ENCODE measurements at places on chromosomes 7 and 10.

- no peak for DNase-seq
Measured at GRCh38 chr7:89017695-89018094, 222.2 kb upstream of the TEX47 start.

DNA sequence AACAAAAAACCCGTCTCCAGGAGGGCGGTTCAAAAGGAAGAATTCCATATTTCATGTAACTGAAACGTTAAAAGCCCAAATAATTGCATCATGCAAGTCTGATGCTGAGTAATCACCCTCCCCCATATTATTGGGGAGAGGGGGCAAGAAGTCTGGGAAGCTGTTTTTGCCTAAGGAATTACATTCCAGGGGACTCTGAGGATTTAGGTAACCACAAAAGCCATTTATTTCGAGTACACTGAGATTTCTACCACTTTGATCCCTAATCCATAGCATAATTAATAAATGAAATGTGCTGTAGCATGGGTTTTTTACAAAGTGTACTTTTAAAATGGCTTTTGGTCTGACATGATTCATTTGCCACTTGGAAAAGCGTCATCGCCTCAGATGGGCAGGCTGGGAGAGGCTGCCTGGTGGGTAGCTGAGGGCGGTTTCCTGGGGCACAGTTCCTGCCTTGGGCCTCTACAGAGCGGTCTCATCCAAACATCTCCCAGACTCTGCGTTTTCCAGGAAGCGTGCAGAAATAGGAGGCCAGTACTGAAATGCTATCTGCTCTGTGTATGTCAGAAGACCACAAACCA is 106.5 kb downstream of the TCF7L2 start:
- no peak for DNase-seq

GRCh38 chr10:31656851-31657433 is 271.7 kb downstream of the ARHGAP12 start:
- no peak for DNase-seq

- no peak for DNase-seq
Measured at GRCh38 chr7:77461246-77461645, 45.1 kb upstream of the GSAP start.

DNA sequence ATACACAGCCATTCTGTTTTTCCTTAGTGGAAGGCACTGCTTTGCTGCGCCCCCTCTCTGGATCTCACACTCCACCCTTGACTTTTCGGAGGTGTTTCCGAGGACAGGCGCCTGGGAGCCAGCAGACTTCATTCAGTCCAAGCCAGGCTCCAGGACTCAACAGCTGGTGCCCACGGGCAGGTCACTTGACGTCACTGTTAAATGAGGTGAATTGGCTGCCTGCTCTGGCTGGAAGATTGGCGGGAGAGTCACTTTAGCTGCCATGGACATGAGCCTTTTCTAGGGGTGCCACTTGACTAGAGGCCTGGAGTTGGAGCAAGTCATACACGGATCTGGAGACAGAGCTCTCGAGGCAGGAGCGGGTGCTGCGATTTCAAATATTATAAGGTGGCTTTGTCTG is 3.2 kb downstream of the HTRA1 start:
- DNase-seq, result no peak

DNA sequence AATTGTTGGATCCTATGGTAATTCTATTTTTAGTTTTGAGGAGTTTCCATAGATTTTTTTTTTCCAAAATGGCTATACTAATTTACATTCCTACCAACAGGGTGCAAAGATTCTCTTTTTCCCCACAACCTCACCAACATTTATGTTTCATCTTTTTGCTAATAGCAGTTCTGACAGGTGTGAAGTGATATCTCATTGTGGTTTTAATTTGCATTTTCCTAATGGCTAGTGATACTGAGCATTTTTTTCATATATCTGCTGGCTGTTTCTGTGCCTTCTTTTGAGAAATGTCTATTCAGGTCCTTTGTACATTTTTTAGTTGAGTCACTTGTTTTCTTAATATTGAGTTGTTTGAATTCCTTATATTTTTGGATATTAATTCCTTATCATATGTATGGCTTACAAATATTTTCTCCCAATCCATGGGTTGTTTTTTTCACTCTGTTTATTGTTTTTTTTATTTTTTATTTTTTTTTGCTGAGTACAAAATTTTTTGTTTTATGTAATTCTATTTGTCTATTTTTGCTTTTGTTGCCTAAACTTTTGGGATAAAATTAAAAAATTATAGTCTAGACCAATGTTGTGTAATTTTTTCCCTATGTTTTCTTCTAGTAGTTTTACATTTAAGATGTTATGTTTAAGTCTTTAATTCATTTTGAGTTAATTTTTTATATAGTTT is 205.9 kb upstream of the ADCY1 start:
- no peak for DNase-seq

- peak; percentile 22 for DNase-seq
Measured at GRCh38 chr7:127678947-127679346, 27.0 kb downstream of the SND1 start.

DNA sequence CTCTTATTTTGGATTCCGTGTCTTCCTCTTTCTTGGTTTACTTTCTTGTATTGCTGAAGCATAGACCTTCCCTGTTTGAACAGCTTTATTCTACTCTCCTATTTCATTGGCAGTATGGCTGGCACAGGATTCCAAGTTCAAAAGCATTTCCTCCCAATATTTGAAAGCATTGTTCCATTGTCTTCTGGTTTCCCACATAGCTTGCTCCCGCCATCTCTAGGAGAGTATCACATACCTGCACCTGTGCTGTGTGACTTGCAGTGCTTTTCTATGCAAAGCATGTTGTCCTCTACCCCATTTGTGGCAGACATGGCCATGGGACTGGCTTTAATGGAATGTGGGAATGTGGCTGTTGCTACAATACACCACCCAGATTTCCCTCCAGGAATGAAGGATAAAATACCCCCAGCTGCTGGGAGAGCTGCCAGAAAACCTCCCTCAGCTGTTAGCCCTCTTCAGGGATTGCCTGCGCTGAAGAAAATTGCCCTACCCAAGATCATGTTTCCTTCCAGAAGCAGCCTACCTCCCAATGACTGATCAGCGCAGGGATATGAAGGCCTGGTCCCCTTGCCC is 6.9 kb upstream of the MYOF start:
- no peak for DNase-seq

DNA sequence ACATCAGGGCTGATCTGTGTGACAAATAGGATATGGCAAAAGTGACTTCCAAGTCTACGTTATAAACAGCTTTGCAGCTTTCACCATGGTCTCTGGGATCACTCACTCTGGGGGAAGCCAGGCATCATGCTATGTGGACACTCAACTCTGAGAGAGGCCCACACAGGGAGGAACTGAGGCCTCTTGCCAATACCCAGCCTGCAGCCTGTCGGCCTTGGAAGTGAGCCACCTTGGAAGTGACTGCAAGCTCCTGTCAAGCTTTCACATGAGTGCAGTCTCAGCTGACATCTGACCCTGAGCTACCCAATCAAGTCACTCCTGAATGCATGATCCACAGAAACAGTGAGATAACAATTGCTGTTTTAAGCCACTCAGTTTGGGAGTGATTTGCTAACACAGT is 56.5 kb downstream of the MMRN2 start:
- DNase-seq, result no peak

DNA sequence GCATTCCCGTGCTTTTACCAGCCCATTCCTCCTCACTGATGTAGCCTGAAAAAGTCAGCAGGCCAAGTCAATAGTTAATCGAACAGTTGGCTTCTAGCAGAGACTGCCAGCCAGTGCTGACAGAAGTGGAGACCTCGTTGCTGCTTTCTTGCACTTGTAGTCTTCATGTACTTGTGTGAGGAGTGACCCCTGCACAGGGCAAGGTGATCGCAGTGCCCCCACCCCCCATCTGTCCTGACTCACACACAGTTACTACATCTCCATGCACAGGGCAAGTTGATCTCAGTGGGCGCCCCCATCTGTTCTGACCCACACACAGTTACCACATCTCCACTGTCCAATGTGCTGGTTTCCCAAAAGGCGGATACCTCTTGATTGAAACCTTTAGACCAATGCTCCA is 34.2 kb downstream of the C10orf71 start:
- DNase-seq, result no peak

- no peak for DNase-seq
Measured at GRCh38 chr10:10849306-10849705, 168.4 kb upstream of the CELF2 start.

DNA sequence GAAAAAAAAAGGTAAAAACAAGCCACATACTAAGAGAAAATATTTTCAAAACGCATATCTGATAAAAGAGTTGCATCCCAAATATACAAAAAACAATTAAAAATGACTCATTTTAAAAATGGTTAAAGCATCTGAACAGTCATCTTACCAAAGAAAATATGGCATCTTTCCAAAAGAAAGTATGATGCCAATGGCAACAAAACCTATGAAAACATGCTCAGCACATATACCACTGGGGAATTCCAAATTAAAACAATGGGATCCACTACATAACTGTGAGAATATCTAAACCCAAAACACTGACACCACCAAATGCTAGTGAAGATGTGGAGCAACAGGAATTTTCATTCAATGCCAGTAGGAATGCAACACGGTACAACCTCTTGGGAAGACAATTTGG is 39.3 kb downstream of the VSTM2A start:
- no peak for DNase-seq

DNA sequence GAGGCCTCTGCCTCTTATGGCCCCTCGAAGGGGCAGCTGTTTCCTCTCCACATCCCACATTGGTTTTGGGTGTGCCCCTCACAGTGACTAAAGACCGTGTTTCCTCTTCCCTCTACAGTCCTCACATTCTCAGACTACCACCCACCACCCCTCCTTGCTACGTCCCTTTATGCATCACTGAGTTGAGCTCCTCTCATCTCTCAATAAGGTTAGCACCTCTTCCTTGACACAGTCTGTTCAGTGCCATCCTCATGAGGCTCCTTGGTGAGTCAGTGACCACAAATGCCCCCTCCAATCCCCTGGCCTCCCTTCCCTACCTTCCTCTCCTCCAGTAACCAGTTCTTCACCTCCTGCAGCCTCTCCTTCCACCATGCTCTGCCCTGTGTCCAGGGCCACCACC is 239.1 kb upstream of the MYO3A start:
- no peak for DNase-seq

GRCh38 chr7:318476-318875 is 28.5 kb downstream of the FOXL3 start:
- DNase-seq, result no peak

GRCh38 chr10:117137911-117138642 is at the start of gene VAX1:
Gene VAX1, minus strand, starts transcription at chr10:117138270. Its CDS starts 214 bp downstream, at chr10:117138056.
- DNase-seq, result no peak

GRCh38 chr7:151717415-151717814 is 159.5 kb downstream of the PRKAG2 start:
- no peak for DNase-seq

GRCh38 chr7:100509231-100509630 is 25.5 kb downstream of the NYAP1 start:
- DNase-seq, result no peak

GRCh38 chr10:66822801-66823200 is 103.0 kb upstream of the LRRTM3 start:
- DNase-seq, result no peak

GRCh38 chr7:130673066-130673465 is 4.5 kb upstream of the COPG2 start:
- DNase-seq, result no peak

DNA sequence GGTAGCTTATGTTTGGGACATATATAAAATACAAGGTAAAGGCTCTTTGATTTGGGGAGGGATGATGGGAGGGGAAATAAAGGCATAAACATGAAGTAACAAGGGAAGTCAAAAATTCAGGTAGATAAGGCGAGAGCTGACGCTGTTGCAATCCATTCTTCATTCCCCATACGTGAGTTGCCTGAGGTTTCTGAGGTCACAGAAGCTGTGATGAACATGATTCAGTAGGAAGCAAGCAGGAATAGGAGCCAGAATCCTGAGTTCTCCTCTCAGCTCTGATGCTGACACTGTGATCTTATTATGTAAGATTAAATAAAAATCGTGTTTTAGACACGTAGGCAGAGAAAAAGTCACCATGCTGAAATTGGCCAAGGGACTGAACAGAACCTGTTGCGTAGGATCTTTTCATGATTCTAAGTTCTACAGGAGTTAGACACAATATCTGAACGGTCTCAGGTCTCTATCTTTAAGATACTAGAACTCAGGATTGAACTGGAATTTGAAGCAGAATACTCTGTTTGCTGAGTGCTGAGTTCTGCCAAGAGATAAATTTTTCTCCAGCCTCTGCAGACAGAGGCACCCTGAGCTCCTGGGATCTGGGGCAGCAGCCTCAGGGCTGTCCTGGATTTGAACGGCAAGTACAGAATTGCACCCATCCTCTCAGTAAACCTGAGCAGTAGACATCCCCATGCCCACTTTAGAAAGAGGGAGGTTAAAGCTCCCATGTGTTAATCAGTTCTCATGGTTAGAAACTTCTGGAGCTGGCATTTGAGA is 21.0 kb downstream of the KLF6 start:
- no peak for DNase-seq

- DNase-seq, result peak; percentile 86
Measured at GRCh38 chr10:11162828-11163599, 145.3 kb downstream of the CELF2 start.

DNA sequence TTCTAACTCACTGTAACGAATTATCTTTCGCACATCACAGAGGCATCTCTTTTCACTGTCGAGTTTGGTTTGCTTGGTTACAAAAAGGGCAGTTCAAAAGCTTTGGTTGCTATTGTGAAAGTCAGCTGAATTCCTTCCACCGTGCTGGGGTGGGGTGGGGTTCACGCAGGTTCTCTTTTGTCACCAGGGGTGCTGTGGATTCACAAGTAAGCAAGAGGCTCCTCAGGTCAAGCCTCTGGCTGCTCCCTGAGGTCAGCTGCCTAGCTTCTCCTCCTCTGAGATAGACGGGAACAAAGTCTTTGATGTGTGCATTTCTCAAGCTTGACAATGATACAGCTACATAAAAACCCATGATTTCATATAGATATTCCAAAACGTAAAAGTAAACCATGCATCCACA is 47.7 kb downstream of the EGFR start:
- DNase-seq, result no peak

GRCh38 chr10:34789966-34790506 is 25.1 kb downstream of the PARD3 start:
- DNase-seq, result no peak
